Prostate gland (tissue), 2 donors: ENCODE measurements at places on chromosomes 2 and 18. TPM values are rescaled to one million over a fixed set of nuclear protein-coding genes. Genes with fewer than 3 reads are reported as not detected.

DNA sequence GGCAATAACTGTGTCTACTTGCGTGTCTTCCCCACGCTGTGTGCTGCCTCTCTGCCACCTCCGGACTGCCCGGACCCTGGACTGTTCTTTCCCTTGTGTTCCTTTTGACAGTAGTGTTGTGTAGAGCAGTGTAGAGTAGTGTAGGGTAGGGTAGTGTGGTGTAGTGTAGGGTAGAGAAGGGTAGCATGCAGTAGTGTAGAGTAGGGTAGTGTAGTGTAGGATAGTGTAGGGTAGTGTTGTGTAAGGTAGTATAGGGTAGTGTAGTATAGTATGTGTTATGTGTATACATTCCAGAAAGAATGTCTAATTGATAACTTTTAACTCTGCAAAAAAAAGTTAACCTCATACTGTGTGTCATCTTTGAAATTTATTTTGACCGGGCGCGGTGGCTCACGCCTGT, 49.7 kb upstream of the ZNF236 start:
- DNase-seq, result no peak
- H3K36me3 ChIP-seq, result no peaks in the 10 kb centered on the region
- no peaks in the 10 kb centered on the region for H3K4me1 ChIP-seq
- H3K27me3 ChIP-seq, result no peaks in the 10 kb centered on the region
- H3K4me3 ChIP-seq, result no peak overlapping the region

DNA sequence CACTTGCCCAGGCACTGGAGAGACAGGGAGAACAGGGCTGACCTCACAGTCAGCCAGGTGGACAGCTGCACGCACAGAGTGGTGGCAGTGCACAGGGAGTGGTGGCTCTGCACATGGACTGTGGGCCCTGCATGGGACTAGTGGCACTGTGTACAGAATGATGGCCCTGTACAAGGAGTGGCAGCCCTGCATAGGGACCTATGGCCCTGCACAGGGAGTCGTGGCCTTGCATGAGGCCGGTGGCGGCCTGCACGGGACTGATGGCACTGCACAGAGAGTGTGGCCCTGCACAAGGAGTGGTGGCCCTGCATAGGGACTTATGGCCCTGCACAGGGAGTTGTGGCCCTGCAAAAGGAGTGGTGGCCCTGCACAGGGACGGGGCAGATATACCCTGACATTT, 19.1 kb upstream of the STEAP3 start:
- H3K27me3 ChIP-seq, result no peaks in the 10 kb centered on the region
- H3K4me3 ChIP-seq, result no peak overlapping the region
- H3K36me3 ChIP-seq, result no peaks in the 10 kb centered on the region
- no peaks in the 10 kb centered on the region for H3K4me1 ChIP-seq

GRCh38 chr18:12947285-12948049, at the start of gene SEH1L:
SEH1L (plus strand) TSS chr18:12948011; CDS start chr18:12948122, 111 bp downstream.
- H3K4me3 ChIP-seq, result peak within 1 kb of the TSS; percentile 63
- H3K36me3 ChIP-seq, result no peaks in the 10 kb centered on the region
- peak; percentile 100 for DNase-seq
- H3K4me1 ChIP-seq, result peaks cover 4% of the 10 kb centered on the region
- no peaks in the 10 kb centered on the region for H3K27me3 ChIP-seq

GRCh38 chr2:206824087-206824618, 58.7 kb downstream of the FASTKD2 start:
- no peaks in the 10 kb centered on the region for H3K27me3 ChIP-seq
- no peaks in the 10 kb centered on the region for H3K4me1 ChIP-seq
- no peak overlapping the region for H3K4me3 ChIP-seq
- DNase-seq, result no peak

The ATP6V1B1 gene
- total RNA-seq, result 1.2 TPM

The KLF7 gene
- total RNA-seq, result 23.9 TPM
